Activated CD4-positive, alpha-beta T cell treated with anti-CD3 and anti-CD28 coated beads for 4 hours (primary cell): ENCODE measurements at places on chromosomes 12 and 14.

DNA sequence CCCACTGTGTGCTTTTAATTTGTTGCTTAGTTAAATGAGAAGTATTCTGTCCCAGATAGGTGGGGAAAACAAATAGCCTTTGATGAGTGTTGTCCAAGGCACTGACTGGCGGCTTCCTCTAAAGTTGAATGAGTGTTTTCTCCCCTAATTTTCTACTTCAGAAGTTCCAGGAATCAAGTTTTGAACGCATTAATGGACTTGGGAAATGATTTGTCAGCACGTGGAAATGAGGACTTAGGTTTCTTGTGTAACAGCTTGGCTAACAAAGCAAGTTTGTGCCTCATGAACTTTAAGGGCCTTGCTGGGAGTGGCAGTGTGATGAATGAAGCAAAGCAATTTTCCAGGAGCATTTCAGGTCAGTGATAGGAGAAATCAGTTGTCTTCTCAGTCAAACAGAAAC lies 56.9 kb downstream of the LIN52 start:
- no peak for DNase-seq

DNA sequence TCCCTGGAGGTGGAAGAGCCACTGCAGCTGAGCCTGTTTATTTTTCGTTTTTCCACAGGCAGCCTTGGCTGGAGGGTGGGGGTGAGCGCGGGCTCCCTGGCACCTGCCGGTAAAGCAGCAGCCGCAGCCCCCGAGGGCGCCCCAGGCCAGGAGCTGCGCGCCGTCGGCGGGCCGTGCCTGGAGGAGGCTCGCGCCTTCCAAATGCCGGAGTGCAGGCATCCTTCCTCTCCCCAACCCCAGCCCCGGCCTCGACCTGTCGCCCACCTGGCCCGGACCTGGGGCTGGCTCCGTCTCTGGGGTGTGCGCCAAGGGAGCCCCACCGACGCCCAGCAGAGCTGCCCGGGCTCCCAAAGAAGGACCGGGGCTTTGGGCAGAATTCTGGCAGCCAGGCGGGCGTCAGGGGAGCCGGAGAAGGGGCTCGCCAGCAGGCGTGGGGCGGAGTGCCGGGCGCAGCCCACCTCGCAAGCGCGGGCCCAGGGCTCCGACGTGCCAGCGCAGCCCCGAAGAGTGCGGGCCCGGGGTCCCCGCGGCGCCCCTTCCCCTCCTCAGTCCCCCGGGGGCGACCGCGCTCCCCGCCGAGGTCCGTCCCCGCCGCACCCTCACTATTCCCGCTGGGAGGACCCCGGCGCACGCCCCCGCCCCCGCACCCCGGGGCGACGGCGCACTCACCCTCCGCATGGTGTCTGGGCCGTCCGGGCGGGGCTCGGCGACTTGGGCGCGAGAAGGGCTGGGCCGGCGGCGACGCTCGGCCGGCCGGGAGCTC lies 130.3 kb downstream of the NDUFA12 start:
- DNase-seq, result no peak

GRCh38 chr12:119079530-119079929 lies 98.2 kb downstream of the SRRM4 start:
- no peak for DNase-seq

GRCh38 chr12:5718680-5719079 lies 226.4 kb downstream of the ANO2 start:
- no peak for DNase-seq

- no peak for DNase-seq
Measured at GRCh38 chr12:58955849-58956248, 35.5 kb upstream of the LRIG3 start.

DNA sequence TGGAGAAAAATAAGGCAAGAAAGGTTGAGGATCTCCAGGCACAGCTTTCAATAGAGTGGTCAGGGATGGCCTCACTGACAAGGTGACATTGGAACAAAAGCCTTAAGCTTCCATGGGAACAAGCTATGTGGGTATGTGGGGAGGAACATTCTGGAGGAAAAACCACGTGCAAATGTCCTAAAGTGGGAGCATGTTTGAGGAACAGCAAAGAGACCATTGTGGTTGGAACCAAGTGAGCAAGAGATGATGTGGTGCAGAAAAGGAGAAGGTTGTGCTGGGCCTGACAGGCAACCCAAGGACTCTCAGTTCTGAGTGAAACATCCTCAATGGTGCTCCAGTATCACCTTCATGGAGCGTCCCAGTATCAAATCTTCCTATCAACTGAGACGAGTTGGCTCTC lies 184.0 kb downstream of the CAND1 start:
- no peak for DNase-seq

- DNase-seq, result no peak
Measured at GRCh38 chr12:130792821-130793553, 46.1 kb downstream of the STX2 start.

- no peak for DNase-seq
Measured at GRCh38 chr12:12899530-12900380, 8.4 kb downstream of the GPRC5A start.

DNA sequence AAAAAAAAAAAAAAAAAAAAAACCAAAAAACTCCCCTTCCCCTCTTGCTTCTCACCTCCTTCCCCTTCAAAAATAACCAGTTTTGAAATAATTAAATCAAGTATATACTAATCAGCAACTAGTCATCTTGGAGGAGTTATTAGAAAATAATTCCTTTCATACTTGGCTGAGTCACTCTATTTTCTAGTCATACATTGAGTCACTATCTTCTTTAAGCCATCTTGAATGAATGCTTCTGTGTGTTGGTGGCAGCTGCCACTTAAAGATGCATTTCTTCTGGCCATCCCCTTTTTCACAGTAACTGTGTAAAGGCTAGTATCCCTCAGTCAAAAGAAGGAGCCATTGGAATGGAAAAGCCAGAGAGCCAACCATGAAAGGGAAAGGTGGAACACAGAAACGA lies 84.2 kb upstream of the TMEM263 start:
- no peak for DNase-seq

GRCh38 chr12:101697197-101697929 lies at the start of gene CHPT1:
Gene CHPT1, plus strand, starts transcription at chr12:101697640. Its CDS starts 222 bp downstream, at chr12:101697862.
- DNase-seq, result peak; percentile 62

DNA sequence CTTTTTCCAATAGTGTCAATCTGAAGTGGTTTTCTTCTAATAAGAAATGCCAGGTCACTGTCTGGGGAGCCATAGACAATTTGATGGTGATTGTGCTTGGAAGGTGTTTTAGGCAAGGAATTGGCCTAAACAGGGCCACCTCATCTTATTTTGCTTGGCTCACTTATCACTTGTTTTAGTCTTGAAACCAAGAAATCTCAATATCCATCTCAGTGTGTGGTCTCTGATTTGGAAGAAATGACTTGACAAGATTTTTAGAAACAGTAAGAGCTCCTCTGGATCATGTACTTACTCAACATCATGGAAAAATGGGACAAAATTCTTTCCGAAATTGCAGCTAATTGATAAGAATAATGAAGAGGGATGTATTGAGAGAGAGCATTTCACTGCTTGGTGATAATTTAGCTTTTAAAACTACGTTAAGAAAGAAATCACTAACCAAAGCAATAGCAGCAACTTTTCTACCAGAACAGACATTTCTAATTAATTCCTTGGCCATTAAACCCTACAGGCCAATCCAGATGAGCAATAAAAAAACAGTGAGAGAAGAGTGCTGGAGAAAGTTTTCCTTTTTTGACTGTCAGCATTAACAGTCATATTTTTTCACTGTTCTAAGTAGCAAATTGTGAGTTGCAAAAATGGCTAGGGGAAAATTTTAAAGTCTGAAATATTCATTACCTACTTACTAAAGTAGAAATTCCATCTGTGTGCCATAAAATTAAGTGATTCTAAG lies 157.3 kb downstream of the AEBP2 start:
- no peak for DNase-seq

GRCh38 chr14:100147181-100147631 lies 12.2 kb downstream of the DEGS2 start:
- peak; percentile 49 for DNase-seq

GRCh38 chr12:125988545-125988944 lies 923.3 kb downstream of the AACS start:
- DNase-seq, result no peak

DNA sequence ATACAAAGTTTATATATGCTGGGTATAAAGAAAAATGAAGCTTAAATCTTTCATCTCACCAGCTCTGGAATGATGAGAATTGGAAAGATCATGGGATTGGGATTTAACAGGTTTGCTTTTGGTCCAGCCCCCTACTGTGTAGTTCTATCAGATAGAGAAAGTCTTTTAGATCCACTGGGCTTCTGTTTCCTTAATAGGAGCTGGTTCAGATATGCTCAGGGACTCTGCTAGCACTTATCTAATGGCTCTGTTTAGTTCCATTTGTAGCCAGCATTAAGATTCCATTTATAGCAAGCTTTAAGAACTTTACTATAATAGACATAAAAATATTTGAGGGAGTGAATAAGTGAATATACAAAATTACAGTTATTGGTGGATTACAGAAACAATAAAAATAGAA lies 42.6 kb downstream of the UTP20 start:
- no peak for DNase-seq

- no peak for DNase-seq
Measured at GRCh38 chr12:62643486-62643885, 176.9 kb downstream of the MON2 start.

DNA sequence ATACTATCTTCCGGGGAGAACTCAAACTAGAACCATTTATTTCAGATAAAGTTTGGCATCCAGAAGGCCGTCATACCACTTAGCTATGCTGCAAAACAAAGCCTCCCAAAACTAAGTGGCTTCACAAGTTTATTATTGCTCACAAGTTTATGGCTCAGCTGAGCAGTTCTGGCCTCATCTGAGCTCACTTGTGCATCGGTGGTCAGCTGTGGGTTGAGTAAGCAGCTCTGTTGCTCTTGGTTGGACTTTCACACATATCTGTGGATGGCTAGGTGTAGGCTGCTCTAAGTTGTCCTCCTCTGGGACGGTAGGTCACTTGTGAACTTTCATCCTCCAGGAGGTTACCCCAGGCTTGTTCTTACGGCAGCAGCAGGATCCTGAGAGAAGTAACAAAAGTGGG lies 162.7 kb downstream of the BTG1 start:
- no peak for DNase-seq

DNA sequence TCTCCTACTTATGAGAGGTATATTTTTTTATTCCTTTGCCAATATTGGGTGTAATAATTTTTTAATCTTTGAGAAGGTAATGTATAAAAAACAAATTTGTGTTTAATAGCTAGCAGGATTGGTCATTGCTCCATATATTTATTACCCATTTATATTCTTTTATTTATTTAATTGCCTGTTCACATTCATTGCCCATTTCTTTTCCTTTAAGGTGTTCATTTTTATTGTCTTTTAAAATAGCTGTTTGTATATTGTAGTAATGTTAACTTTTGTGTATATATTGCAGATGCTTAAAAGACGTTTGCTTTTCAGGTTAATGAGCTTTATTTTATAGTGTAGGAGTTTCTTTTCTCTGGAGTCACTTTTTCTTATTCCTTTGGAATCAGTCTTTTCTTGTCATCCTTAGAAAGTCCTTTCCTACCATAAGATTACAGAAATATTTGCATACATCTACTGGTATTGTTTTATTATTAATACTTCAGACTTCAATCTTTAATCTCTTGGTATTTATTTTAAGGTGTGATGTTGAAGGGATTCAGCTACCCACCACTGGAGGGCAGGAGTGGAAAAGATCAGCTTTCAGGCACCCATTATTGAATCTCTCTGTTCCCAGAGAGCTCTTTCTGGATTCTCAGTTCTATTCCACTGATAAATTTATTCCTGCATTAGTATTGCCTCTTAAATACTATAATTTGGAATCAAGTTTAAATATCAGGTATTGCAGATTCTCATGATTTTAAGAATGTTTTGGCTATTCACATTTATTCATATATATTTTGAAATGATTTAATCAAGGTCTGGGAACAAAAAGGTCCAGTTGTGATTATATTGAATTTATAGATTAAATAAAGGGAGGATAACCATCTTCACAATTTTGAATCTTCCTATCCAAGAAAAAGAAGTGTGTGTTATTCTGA lies 17.3 kb downstream of the PPM1A start:
- peak; percentile 20 for DNase-seq

- DNase-seq, result no peak
Measured at GRCh38 chr14:69270795-69271708, 11.1 kb downstream of the GALNT16 start.

DNA sequence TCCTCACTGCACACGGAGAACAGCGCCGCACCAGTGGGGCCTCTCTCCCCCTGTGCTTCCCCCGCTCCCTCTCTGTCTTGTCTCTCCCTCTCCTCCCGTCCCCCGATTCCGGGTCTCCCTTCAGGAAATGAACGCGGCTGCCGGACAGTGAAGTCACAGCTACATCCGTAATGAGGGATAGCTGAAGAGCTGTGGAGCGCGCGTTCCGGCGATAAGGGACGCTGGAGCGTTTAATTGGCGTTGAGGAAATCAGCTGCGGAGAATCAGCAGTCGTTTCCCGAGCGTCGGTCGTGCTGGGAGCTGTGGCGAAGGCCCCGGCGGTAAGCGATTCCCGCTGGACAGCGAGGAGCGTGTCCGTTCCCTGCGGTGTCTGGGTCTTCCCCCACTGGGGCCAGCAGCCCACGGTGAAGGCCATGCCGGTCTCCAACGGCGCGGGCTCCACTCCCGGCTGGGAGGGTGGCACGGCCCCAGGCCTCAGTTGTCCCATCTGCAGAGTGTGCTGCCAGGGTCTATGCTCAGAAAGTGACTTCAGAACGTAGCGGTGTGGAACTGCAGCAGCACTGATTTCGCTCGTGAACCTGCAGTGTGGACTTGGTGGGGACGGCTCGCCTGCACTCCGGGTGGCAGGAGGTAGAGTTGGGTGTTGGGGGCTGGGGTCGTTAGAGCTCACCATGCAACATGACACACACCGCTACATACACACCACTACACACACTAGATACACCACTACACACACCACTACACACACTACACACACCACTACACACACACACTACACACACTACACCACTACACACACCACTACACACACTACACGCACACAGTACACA lies 10.9 kb downstream of the NOC4L start:
- no peak for DNase-seq

DNA sequence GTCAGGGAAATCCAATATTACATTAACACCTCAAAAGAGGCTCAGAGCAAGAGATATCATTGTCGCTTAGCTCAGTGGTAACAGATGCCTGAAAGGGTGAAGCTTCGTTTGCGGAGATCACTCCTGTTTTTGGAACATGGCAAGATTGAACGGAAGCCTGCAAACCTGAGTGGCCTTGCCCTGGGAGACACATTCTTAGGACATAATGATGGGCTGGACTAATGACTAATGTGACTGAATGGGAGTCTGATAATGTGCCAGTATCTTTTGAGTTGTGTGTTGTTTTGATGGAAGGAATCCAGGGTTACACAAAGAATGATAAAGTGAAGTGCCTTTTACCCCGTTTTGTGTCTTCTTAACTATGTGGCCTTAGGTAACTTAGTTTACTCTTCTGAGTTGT lies 109.3 kb upstream of the IFNG-AS1 start:
- no peak for DNase-seq

DNA sequence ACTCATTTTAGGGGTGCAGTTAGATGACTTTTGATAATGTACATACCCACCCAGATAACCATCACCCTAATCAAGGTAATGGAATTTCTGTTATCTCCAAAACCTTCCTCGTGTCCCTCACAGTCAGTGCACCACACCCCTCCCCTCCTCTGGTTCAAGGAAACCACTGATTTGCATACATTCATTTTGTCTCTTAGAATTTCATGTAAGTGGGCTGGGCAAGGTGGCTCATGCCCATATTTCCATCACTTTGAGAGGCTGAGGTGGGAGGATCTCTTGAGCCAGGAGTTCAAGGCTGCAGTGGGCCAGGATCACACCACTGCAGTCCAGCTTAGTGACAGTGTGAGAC lies 15.7 kb downstream of the ADIPOR2 start:
- DNase-seq, result no peak

- DNase-seq, result no peak
Measured at GRCh38 chr12:113591480-113591974, 119.9 kb upstream of the LHX5 start.
